ENCODE measurements at places on chromosomes 12 and 14.

DNA sequence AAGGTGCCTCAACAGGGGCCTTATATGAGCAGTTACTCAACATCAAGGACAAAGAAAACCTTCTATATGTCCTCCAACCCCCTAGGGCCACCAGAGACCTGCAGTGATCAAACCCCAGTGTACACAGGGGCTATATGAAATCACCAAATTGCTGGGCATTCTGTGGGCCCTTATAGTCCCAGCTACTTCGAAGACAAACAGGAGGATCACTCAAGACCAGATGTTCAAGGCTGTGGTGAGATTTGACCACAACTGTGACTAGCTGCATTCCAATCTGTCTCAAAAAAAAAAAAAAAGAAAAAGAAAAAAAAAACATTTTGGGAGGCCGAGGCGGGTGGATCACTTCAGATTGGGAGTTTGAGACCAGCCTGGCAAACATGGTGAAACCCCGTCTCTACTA, 51.0 kb upstream of the PRB2 start:
- no peak for DNase-seq

DNA sequence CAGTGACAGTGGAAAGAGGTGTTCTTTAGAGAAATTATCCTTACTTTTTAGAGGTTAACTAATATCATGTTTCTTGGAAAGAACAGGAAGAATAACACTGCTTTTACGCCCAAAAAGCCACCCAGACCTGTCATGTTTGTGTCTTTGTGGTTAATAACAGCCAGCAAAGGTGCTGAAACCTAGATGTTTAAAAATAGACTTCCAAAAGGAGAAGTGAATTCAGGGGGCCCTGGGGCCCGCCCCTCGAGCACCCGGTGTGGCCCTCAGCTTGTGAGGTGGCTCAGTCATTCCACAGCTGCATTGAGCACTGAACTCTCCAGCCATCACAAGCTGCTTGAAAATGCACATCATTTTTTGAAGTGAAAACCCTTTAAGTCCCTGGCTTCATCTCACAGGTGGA, 20.8 kb upstream of the AMN start:
- DNase-seq, result no peak

DNA sequence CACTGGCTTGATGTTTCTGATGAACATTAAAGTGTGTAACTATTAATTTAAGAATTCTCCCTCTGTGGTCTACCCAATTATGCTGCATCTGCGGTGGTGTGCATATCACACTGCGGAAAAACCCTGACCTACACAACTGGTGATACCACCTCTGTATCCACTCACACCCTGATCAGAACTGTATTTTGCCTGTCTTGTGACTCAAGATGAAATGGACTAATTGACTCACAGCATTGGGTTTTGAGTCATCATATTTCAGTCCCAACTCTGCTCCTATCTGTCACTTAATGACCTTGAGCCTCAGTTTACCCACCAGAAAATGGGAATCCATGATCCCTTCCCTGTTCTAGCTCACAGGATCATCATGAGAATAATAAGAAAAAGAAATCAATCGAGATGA, 65.6 kb downstream of the NUAK1 start:
- no peak for DNase-seq

DNA sequence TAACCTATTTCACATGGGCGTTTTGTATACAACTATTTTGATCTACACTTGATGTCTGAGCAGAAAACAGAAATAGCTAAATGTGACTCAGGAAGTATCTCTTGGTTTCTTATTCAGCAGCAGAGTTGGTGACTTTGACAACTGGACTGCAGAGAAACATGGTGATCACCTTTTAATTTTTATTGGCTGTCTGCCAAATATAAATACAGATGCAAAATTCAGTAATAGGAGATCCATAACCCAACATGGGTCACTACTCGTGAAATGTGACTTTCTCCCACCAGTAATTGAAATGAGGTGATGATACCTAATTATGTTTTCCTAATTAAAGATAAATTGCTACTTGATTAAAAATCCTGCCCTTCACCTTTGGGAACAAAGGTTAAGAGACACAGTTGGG, 487.1 kb downstream of the NELL2 start:
- no peak for DNase-seq
